A549 treated with dexamethasone at 1 μM for 4 hours (cell line): ENCODE measurements at places on chromosomes 16 and 17. TPM values are rescaled to one million over a fixed set of nuclear protein-coding genes. Genes with fewer than 3 reads are reported as not detected.

The NTN1 gene
- total RNA-seq: 0.52 to 0.64 TPM (median 0.62 TPM) in 5 replicates

The PMFBP1 gene
- 0.03 to 0.26 TPM (median 0.11 TPM) in 5 replicates for total RNA-seq

The CSH1 gene
- not detected in 5 replicates for total RNA-seq

The DOC2B gene
- 1.6 to 2.5 TPM (median 2.3 TPM) in 5 replicates for total RNA-seq

The UMOD gene
- total RNA-seq: not detected in 5 replicates
